ENCODE measurements at places on chromosomes 3 and 15.

DNA sequence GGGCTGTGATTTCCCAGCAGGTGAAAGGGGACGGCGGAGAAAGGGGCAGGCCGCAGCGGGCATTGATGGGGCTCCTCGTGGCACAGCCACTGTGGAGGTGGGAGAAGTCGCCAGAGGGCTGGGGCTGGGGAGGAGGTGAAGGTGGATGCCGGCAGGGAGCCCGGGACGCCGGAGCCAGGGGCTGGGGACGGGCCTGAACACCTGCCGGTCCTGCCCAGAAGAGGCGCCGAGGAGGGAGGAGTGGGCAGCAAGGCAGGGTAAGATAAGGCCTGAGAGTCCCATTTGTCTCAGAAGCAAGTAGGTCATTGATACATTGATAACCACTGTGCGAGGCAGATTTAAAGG is 571 bp upstream of the RARRES1 start:
- no peak for DNase-seq

- DNase-seq, result no peak
These were observed 921.1 kb downstream of the FHIT start for GRCh38 chr3:60330107-60330506.

GRCh38 chr3:56314842-56315241 is 153.4 kb downstream of the ERC2 start:
- DNase-seq, result no peak

DNA sequence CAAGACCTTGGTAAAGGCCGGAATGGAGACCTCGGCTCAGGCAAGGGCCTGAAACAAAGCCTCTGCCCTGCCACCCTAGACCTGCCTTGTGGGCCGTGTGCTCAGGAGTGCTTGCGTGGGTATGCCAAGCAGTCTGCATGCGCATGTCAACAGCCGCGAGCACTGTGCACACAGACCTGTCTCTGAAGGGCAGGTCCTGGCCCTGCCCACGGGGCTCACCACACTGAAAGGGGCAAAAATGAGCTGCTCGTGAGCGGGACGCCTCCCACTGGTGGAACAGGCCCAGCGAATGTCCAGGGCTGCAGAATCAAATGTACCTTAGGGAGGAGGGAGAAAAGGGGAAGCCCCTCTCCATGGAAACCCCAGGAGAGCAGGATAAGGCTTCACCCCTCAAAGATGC is 44.3 kb upstream of the FGD5 start:
- DNase-seq, result no peak

GRCh38 chr3:192566706-192567290 is 160.5 kb downstream of the FGF12 start:
- DNase-seq, result peak; percentile 76

DNA sequence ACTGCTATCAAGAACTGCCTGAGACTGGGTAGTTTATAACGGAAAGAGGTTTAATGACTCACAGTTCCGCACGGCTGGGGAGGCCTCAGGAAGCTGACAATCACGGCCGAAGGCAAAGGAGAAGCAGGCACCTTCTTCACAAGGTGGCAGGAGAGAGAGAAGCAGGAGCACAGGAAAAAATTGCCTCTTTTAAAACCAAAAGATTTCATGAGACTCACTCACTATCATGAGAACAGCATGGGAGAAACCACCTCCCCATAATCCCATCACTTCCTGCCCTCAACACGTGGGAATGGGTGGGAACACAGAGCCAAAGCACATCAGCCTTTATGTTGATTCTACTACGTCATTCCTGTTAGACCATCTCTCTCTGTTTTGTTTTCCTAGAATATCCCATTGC is 650.9 kb upstream of the SEMA6D start:
- DNase-seq, result no peak

GRCh38 chr3:105360003-105360402 is 6.7 kb upstream of the ALCAM start:
- DNase-seq, result no peak

DNA sequence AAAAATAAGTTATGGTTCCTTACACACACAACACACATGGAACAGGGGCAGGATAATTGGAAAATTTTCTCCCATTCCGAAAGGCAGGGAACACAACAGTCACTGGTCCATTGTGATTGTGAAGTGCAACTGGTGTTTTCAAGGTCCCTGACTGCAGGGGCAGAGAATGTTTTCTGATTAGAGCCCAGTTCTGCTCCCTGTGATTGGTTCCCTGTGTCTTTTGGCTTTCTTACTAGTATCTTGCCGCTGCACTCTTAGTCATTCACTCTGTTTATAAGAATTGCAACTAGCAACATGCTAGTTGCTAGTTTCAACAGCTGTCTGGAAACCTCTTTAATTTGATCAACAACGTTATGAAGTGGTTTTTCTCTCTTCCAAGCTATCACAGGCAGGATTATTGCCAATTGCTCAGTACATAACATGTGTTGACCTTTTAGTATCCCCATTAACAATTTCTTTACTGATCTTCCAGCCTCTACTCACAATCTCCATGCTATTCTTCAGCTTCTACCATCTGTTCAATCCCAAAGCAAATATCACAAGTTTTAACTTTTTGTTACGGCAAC is 177.5 kb downstream of the EPHA6 start:
- DNase-seq, result no peak

DNA sequence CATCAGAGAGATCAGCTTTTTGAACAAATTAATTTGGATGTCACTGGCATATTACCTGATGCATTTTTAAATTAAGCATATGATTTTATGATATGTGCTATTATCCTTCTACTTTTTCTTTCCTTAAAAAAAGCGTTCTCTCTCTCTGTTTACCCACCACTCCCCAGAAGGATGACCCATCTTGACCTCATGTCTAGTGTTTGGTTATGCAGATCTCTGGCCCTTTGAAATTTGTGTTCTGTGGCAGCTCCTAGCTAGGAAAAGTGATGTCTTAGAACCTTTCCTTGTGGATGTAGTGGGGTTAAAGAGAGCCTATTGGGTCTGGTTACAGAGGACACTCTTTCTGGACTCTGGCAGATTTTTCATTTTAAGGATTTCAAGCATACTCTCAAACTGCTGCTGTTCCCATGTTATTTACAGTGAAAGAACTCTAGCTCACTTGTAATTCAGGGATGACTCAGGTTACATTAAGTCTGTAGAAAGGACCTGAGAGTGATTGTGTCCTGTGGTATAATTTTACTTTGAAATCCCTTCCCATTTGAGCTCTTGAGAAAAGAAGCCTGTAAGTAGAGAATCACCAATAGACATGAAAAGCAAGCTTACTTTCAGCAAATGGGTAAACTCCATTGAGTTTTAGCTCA is 23.8 kb downstream of the ARHGEF26 start:
- no peak for DNase-seq

GRCh38 chr3:197701841-197702240 is 34.9 kb downstream of the RUBCN start:
- no peak for DNase-seq

DNA sequence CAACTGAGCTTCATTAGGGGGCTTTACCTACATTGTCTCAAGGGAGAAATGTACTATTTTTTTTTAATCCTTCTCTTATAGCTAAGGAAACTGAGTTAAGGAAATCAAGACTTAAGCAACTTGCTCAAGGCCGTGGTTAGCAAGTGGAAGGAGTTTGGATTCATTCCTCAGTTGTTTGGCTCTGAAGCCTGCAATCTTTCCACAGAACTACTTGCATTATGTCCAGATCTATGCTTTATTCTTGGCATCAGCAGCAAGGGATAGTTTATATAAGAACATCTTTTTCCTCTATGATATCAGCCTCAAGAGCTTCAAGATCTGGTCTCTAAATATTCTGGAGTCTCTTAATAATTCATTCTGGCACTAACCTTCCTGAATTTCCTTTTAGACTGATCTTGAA is 182.4 kb downstream of the SV2B start:
- DNase-seq, result no peak

- peak; percentile 94 for DNase-seq
These were observed at the start of gene GALNT15 for GRCh38 chr3:16174389-16174788. Gene GALNT15, plus strand, starts transcription at chr3:16174680. Its CDS starts 472 bp downstream, at chr3:16175152.

DNA sequence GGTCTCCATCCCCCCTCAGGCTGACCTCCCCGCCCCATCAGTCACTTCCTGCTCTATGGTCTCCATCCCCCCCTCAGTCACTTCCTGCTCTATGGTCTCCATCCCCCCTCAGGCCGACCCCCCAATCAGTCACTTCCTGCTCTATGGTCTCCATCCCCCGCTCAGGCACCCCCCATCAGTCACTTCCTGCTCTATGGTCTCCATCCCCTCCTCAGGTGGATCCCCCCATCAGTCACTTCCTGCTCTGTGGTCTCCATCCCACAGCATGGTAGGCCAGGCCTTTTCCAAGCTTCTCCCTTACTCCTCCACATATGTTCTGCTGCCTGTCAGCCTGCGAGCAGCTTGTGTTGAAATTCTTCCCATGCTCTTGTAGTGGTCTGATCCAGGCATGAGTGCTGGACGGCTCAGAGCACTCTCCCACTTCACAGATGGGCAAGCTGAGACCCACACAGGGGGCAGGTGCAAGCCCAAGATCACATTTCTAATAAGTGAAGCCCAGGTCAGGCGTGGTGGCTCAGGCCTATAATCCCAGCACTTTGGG is 36.8 kb downstream of the BDH1 start:
- DNase-seq, result no peak

DNA sequence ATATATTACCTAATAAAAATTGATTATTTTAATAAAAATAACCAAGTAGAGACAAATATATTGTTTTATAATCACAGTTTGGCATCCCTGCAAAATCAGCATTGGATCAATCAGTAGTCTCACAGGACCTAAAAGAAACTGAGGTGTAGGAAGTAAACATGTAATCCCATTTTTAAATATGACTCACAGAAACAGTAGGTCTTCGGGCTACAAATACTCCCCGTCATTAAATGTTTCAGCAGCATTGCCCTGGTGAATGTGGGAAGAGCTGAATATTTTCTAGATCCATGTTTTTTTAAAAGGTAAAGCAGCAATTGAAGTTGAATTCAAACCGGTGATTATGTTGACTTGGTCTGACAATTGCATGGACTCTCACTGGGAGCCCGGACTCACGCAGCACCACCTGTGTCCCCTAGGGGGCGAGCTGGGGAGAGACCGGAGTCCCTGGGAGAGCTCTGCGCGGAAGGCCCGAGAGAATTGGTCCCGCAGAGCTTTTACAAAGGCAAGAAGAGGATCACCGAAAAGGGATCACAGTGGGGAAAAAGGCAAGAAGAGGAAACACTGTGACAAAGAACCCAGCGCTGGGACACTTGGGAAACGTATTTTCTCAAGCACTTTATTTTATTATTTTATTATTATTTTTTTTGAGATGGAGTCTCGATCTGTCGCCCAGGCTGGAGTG is 17.2 kb upstream of the USP3 start:
- peak; percentile 49 for DNase-seq

GRCh38 chr3:50491023-50491422 is 12.4 kb downstream of the CACNA2D2 start:
- DNase-seq, result no peak

DNA sequence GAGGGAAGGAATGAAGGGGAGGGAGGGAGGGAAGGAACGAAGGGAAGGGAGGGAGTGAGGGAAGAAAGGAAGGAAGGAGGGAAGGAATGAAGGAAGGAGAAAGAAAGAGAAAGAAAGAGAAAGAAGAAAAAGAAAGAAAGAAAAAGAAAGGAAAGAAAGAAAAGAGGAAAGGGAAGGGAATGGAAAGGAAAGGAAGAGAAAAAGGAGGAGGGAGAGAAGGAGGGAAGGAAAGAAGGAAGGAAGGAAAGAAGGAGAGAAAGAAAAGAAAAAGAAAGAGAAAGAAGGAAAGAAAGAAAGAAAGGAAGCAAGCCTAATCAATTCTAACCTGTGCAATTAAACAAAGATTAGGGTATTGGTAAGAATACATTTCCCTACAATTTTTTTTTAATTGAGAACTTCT is 238.6 kb downstream of the PYDC2 start:
- DNase-seq, result no peak

DNA sequence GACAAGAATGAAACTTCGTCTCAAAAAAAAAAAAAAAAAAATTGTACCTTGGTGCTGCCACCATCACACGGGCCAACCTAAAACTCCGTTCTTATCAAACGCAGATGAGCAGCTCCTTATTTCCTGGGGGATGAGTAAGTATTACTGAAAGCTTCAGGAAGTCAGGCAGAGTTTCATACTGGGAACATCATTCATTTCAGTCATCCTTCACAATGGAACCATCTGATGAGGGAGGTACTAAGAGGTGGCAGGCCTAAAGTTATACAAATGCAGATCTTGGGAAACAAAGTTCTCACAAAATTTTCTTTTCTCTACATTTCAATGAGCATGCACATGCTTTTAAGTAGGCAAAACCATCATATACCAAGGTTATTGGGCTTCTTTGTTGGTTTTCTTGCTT is 636.0 kb upstream of the LMCD1 start:
- DNase-seq, result no peak

- peak; percentile 80 for DNase-seq
These were observed 55.9 kb upstream of the PLCL2 start for GRCh38 chr3:16828815-16829214.

DNA sequence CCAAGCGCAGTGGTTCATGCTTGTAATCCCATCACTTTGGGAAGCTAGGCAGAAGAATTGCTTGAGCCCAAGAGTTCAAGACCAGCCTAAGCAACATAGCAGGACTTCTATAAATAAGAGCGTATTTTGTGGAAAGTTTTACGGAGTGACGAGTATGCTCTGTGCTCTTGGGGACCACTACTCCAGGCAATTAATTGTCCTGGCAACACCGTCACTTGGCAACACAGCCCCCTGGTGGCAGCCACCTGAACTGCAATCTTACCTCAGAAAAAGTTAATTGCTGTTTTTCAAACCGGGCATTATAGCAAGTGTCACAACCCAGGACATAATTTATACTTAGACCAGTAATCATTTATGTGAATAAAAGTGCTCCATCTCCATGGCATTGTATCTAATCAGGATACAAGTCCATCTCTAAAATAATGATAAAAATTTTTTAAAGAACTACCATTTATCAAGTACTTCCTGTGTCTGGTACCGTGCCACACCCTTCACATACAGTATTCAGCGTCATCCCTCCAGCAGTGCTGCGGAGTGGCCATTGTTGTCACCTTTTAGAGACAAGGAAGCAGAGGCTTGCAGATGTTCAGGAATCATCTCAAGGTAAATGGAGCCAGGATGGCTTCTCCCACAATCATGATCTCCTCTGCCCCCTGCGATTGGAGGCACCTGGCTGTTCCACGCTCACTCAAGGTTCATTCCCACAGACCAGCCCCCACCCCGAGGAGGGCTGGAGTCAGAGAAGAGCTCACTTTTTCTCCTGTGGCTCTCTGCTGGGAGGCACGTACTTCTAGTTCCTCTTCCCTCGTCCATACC is 34.5 kb downstream of the PLA2G4D start:
- DNase-seq, result peak; percentile 7

DNA sequence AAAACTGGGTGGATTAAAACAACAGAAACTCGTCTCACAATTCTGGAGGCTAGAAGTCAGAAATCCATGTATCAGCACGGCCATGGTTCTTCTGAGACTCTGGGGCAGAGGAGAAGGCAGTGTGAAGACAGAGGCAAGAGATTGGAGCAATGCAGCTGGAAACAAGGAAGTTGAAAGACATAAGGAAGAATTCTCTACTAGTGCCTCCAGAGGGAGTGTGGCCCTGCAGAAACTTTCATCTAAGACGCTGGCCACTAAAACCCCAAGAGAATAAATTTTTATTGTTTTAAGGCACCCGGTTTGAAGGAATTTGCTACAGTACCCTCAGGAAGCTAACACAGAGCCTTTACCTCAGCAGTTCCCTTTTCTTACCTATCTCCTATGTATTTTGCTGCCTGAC is 1012.2 kb upstream of the CADM2 start:
- DNase-seq, result no peak
